ENCODE measurements at places on chromosomes 6 and 20.

DNA sequence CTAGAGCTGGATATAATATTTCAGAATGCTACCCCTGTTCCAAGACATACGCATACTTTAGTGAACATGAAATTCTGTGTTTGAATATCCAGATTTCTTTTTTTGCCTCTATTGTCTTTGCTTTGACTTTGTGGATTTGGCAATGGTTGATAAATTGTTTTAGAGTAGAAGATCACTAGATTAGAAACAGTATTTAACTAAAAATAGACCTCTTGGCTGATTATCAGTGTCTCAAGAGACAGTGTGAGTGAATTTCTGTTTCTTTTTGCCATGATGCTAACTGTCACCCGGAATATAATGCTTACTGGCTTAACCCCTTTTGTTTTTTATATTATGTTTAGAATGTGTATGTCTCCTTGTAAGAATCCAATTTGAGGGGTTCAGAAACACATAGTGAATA lies 102.5 kb downstream of the PLCB1 start:
- DNase-seq, result no peak

GRCh38 chr6:150346346-150346745 lies 22.5 kb upstream of the IYD start:
- DNase-seq, result no peak

DNA sequence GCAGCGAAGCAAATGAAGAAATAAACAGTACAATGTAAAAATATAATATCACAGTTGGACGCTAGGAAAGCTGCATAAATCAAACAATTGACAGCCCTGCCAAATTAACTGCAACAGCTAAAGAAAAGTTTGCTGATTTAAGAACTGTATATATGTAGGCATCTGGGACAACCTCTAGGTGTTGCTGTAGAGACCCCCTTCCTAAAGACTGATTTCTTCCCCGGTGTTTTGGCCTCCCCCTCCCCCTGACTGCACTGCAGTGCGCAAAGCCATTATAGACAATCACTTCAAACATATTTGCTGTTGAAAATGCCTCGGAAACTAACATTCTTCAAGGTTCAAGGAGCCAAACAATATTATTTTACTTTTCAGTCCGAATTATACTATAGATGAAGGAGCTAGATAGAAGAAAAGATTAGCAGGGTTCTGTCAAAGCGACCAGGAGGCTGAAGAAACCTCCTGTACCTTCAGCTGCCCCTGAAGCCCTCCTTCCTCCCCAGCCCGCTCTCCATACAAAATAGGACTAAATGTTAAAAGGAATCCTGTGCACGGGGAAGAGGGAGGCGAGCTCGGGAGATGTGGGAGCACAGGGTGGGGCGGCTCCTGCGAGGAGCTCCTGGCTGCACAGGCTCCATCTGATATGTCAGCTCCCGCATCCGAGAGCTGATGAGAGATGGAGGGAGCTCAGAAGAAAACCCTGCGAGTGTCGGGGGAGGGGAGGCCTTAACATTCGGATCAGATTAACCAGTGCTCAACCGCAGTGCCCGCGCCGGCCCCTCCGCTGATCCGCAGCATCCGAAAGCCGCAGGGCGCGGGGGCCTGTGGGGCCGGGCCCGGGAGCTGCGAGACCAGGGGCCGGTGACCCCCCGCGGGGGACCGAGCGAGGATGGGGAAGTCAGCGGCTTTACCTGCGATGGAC lies 822 bp downstream of the ELOVL4 start:
- no peak for DNase-seq

GRCh38 chr6:5923840-5924239 lies 82.9 kb downstream of the NRN1 start:
- DNase-seq, result no peak

DNA sequence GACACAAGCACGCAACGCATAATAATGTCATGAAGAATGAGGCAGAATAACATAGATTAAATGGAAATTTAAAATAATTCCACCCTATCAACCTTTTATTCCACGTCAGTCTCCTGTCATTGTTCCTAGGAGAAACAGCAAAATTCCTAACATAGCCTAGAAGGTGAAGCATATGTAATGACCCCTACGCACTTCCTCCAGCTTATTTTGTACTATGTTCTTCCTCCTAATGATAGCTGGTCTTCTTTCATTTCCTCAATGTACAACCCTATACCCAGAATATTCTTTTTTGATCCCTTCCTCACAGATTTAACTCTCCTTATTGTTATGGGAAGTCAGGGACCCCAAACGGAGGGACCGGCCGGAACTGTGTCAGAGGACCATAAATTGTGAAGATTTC lies 122.0 kb upstream of the CARMIL1 start:
- DNase-seq, result no peak

- no peak for DNase-seq
Measured at GRCh38 chr20:48673507-48673906, 154.3 kb downstream of the PREX1 start.

GRCh38 chr6:148874698-148875293 lies 128.0 kb downstream of the UST start:
- DNase-seq, result no peak

DNA sequence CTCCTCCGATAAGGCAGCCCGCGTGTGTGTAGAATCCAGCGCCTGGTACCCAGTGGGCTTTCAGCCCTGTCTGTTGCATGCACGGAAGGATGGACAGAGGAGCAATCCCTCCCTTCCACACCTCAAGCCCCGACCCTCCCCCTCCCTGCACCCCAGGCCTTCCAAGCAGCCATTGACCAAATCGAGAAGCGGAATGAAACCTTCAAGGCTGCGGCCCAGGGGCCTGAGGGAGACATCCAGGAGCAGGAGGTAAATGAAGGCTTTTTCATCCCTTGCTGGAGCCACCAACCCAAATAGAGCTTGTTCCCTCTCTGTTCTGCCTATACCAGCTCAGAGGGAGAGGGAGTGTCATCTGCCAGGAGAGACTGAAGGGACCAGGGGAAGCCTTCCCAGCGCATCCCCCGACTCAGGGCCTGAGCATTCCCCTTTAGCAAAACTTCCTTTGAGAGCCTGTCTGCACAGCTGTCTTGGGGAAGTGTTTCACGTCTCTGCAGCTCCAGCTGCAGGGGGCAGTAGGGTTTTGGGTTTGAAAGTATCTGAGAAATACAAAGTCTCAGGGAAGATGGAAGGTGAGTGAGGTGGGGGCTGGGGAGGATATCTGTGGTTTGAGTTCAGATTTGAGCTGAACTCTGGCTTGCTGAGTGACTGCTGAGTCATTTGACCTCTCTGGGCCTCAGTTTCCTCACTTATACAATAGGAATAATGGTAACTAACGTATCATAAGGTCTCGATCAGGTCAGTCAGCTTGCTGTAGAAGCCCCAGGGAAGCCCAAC lies 16.1 kb downstream of the FGD2 start:
- DNase-seq, result peak; percentile 55

DNA sequence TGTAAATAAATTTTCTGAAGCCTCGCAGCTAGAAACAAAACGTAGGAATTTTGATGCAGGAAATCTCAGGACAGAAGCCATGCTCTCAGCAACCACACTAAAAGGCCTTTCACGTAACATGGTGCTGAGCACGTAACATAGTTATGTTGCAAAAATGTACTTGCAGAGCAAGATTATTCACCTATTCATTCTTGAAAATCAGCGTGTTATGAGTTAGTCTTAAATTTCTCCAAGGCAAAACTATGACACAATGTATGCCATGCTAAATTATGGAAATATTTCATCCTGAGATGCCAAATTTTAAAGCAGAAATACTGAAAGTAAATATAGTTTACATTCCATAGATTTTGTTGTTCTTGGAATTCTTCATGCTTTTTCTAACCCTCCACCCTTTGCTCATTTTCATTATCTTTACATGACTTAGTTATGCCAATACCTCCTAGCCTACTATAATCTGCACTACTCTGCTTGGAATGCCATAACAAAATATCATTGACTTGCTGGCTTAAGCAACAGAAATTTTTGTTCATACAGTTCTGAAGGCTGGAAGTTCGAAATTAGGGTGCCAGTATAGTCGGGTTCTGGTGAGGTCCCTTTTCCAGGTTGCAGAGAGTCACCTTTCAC lies 179.8 kb upstream of the BMP5 start:
- DNase-seq, result no peak

DNA sequence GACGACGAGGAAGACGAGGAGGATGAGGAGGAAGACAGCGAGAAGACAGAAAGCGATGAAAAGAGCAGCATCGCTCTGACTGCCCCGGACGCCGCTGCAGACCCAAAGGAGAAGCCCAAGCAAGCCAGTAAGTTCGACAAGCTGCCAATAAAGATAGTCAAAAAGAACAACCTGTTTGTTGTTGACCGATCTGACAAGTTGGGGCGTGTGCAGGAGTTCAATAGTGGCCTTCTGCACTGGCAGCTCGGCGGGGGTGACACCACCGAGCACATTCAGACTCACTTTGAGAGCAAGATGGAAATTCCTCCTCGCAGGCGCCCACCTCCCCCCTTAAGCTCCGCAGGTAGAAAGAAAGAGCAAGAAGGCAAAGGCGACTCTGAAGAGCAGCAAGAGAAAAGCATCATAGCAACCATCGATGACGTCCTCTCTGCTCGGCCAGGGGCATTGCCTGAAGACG lies 116.9 kb downstream of the TMEM242 start:
- no peak for DNase-seq

DNA sequence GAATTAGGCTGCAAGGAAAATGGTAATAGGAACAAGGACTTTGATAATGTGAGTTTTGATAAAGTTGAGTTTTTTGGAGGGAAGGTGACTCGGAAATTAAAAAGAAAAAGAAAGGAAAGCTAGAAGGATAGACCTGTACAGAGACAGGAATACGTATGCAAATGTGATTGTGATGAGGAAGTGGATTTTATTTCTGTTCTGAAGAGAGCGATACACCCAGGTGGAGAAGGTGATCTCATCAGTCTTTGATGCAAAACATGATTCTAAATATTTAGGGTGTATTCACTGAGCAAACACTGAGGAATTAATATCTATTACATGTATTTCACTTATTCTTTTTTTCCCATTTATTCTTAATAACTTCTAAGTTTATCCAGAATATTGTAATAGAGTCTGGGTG lies 9.2 kb upstream of the PLEKHG1 start:
- DNase-seq, result no peak

DNA sequence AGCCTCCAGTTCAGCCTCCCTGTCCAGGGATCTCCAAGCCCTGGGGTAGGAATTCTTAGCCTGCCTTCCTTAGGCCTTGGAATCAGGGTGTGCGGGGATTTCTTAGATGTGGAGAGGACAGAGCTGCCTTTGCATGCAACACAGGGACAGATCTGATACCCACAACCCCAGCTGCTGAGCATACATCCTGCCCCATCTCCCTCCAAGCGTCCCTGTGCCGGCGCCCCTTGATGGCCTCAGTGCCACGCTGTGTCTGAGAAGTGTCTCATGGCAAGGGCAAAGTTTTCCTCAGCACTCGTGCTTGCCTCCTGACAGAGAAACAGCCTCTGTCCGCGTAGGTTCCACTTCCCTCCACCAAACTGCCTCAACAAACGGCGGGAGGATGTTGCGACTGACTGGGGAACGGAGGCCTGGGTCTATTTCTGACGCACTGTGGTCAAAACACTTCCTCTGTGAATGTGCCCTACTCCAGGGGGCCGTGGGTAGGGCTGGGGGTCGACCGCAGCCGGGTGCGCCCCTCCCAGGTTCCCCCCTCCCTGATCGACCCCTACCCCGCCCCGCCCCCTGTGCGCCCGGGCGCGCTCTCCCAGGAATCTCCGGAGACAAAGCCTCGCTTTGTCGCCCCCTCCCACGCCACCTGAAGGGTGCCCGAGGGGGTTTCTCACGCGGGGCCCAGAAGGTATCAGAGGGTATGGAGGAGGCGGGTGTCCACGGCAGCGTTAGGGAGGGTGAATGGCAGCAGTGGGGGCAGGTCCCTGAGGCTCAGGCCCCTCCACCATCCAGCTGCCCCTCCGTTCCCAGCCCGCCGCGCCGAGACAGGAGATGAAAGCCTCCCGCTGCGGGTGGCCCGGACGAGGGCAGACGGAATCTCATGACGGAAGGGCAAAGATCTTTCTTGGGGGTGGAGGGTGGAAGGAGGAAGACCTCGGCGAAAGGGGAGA lies 806 bp downstream of the MICAL1 start:
- no peak for DNase-seq

- DNase-seq, result no peak
Measured at GRCh38 chr6:47650553-47651432, 47.6 kb upstream of the ADGRF4 start.

DNA sequence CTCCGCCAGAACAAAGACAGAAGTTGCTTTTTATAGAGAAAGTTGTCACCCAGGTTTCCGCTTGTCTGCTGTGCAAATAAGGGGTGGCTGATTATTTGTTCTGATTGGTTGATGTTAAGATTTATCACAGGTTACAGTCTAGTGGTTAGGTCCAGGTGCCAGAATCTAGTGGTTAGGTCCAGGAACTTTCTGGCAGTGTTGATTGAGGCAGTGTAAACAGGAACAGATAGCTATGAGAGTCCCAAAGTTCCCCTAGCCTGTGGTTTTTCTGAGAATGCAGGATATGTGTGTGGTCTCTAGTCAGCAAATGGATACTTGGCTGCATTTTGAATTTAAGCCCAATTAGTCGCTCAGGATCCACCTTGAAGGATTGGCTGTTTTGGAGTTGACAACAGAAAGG lies 148.0 kb downstream of the TMEM200A start:
- DNase-seq, result no peak

DNA sequence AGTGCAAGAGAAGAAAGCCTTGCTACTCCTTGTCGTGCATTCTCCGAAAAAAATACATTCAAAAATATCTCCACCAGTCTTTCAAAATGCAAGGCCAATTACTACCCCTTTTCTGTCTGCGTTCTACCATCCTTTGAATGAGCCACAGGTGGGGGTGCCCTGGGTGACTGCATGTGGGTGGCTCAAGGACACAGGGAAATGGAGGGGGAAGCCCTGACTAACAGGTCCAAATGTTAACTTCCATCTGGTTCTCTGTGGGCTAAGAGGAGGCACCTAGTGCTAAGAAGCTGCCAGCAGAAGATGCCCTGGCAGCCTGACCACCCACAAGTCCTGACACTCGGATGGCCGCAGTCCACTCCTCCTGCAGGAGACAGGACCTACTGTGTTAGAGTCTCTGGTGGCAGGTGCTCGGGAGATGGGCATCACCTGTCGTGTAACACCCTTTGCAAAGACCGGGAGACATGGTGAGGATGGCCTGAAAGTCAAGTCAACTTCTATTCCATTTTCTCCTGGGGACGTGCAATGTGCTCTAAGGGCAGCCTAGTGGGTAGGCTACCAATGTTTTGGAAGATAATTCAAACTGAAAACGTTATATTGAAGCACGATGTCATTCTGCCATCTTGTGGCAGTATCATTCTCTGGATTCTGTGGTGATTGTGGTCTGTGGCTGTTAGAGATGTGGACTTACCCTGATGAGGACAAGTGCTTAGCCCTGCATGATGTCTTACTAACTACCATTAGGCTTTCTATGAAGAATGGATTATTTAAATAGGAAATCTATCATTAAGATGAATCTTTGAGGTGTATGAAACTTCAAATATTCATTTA lies 27.4 kb upstream of the IGF2R start:
- no peak for DNase-seq

DNA sequence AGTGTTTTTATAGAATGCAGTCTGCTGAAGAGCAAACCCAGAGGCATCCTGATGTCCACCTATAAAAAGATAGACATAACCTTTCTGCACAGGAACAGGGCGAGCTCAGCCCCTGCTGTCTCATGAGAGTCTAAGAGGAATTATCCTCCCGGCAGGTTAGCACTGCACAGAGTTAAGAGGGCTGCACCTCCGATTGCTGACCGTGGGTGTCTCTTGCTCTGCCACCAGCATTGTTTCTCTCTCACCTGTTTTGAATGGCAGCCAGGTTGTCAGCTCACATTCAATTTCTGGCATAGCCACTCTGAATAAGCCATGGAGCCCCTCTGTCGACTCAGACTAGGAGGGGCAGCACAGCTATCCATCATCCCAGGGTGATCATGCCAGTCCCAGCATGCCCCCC lies 211.2 kb downstream of the PHACTR1 start:
- DNase-seq, result no peak

GRCh38 chr6:77620278-77620882 lies 32.5 kb upstream of the MEI4 start:
- DNase-seq, result no peak
